Daoy (cell line): ENCODE measurements at places on chromosomes 7 and 10. TPM values are rescaled to one million over a fixed set of nuclear protein-coding genes. Genes with fewer than 3 reads are reported as not detected.

GRCh38 chr7:132400561-132401142 lies 175.6 kb downstream of the PLXNA4 start:
- no peak for DNase-seq

DNA sequence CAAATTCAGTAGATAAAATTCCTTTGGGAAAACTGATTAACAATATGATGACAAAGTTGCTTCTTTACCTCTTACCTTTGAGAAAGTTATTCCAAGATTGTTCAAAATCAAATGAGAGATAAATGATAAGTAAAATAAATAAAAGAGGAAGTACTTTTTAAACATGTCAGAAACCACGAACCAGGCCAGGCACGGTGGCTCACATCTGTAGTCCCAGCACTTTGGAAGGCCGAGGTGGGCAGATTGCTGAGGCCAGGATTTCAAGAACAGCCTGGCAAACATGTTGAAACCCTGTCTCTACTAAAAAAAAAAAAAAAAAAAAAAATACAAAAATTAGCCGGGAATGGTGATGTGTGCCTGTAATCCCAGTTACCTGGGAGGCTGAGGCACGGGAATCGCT lies 296.6 kb downstream of the HGF start:
- DNase-seq = no peak

DNA sequence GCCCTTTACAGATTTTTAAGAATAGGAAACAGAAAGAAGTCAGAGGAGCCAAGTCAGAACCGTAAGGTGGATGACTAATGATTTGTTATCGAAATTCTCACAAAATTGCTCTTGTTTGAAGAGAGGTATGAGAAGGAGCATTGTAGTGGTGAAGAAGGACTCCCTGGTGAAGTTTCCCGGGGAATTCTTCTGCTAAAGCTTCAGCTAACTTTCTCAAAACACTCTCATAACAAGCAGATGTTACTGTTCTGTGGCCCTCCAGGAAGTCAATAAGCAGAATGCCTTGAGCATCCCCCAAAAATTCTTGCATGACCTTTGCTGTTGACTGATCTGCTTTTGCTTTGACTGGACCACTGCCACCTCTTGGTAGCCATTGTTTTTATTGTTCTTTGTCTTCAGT lies 152.9 kb downstream of the HGF start:
- DNase-seq = peak; percentile 37

GRCh38 chr7:1460821-1461645 lies 1.8 kb upstream of the MICALL2 start:
- peak; percentile 69 for DNase-seq

GRCh38 chr10:5840314-5841307 lies 27.4 kb upstream of the GDI2 start:
- peak; percentile 48 for DNase-seq

GRCh38 chr7:68474661-68475216 lies 1123.5 kb upstream of the AUTS2 start:
- DNase-seq = no peak

DNA sequence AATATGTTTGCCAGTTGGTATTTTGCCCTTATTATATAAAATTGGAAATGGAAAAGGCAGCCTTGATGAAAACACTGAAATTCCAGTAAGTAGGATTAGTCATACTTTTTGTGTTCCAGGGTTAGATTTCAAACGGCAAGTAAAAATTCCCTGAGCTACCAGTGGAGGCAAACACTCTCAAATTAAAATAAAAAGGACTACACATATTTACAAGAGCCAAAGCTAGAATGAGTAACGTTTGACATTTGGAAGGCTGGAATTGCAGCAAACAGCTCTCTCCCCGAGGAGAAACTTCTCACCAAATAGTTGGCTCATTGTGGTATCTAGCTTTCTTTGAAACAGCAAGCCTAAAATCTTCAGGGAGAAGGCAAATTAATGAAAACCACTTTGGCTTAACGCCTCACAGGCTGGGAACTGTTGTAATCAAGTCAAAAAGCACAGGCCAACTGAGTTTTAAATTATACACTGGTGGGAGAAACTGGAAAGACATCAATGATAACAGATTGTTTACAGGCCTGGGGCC lies 288.4 kb downstream of the SNX13 start:
- DNase-seq = peak; percentile 44

- no peak for DNase-seq
Measured at GRCh38 chr7:63040966-63041610, 957.6 kb upstream of the ZNF722 start.

DNA sequence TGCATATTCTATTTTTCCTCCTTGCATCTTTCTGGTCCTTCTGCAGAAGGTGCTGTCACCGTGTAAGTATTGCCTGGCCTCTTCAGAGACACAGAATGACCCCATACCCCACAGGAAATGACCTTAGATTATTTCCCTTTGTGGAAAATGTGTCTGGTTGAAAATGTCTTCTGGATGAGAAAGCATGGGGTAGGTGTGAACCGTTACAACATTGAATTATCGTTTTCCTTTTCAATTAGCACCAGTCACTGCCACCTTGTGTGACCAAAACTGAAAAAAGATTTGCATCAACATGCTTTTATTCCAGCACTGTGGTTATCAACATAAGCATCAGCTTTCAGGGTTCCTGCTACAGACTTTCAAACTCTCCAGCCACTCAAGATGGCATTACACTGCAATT lies 58.0 kb upstream of the CELF2 start:
- no peak for DNase-seq

GRCh38 chr7:116554436-116554835 lies 29.6 kb downstream of the CAV1 start:
- DNase-seq = no peak

- no peak for DNase-seq
Measured at GRCh38 chr10:88592906-88593305, 6.3 kb downstream of the LIPJ start.

GRCh38 chr7:51318001-51318400 lies 1.4 kb upstream of the COBL start:
- DNase-seq = no peak

DNA sequence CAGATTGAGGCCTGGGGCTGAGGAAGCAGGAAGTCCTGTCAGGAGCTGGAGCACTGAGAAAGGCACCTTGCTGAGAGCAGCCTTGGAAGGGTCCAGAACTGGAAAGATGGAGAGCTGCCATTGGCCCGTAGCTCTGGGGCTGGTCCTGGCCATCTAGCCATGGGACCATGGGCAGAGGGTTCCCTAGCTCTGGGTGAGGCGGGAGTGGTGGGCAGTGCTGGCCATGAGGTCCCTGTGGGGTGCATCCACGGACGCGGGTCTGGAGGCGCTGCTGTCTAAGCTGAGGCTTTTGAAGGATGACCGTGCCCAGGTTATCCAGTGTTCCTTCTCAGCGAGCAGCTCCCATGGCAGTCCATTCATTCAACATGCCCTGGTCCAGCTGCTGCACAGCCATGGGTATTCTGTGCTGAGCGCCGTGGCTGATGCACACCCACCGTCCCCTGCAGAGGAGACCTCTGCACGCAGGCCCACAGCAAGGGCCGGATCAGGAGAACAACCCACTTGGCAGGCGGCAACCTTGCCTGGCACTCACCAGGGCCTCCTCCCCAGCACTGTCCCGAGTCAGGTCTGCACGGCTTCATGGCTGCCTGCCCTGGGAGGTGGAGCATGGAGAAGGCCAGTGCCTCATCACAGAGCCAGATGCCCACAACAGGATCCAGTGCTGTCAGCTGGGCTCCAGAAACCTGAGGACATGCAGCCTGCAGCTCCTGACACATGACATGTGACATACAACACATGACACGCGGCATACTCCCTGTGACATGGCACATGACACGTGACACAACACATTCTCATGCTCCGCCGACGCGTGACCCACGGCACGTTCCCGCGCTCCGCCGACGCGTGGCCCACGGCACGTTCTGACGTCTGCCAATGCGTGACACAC lies 121.9 kb downstream of the INPP5A start:
- no peak for DNase-seq

DNA sequence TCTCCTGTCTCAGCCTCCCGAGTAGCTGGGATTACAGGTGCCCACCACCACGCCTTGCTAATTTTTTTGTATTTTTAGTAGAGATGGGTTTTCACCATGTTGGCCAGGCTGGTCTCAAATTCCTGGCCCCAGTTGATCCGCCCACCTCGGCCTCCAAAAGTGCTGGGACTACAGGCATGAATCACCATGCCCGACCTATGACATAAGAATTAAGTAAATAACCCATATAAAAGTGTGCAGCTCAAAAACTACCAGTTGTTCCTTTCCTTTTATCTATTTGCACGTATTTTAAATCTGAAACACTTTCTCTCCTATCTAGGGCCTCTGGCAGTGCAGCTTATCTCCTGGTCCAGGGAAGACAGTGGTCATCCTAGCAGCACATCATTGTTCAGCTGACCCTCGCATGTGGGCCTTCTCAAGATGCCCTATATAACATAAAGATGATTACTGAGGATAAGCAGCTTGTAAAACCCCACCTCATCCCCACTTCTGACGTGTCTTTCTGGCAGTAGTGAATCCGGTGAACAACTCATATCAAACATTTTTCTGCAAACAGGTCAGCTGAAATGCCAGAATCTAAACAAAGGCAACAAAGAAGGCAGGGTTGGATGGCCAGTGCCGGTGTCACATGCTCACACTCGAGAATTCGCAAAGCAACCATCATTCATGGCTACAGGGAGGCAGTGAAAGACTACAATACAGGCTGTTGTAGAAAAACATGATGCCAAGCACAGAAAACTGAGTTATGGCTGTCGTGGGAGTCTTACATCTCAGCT lies 36.0 kb upstream of the KCNIP2 start:
- DNase-seq = peak; percentile 47

- DNase-seq = no peak
Measured at GRCh38 chr10:76548716-76549115, 1088.9 kb downstream of the KCNMA1 start.

GRCh38 chr10:18140149-18140956 lies at the start of gene CACNB2:
Gene CACNB2, plus strand, starts transcription at chr10:18140424.
- peak; percentile 37 for DNase-seq

GRCh38 chr7:98862203-98862602 lies 7.6 kb downstream of the TMEM130 start:
- DNase-seq = no peak

Gene C10orf90
- 1.4 TPM in 1 of 2 replicates, not detected in the other for total RNA-seq

Gene STAG3
- 0.77 and 1.3 TPM in 2 replicates for total RNA-seq

Gene STK31
- 0.34 and 0.36 TPM in 2 replicates for total RNA-seq

Gene MYO3A
- total RNA-seq = 1.7 and 3.9 TPM in 2 replicates

Gene RSPH10B2
- 0.11 and 0.51 TPM in 2 replicates for total RNA-seq

Gene GBX1
- not detected in 2 replicates for total RNA-seq

Gene C7orf33
- total RNA-seq = not detected in 2 replicates

Gene SAMD9L
- 12.5 and 13.5 TPM in 2 replicates for total RNA-seq

Gene CDK14
- total RNA-seq = 14.1 and 14.3 TPM in 2 replicates
